ENCODE measurements at places on chromosomes 11 and 22.

DNA sequence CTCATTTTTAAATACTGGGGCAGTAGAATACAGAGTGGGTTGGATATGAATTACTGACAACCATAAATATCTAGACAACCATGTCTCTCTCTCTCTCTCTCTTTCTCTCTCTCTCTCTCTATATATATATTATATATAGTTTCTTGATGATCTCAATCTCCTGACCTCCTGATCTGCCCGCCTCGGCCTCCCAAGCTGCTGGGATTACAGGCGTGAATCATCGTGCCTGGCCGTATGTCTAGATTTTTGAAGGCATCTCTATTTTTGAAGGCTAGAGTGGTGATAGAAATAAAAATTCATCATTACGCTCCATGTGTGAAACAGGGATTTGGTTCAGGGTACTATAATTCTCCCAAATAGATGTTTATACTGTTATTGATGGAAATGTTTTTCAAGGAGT lies 84.1 kb downstream of the DDX10 start:
- DNase-seq = no peak

DNA sequence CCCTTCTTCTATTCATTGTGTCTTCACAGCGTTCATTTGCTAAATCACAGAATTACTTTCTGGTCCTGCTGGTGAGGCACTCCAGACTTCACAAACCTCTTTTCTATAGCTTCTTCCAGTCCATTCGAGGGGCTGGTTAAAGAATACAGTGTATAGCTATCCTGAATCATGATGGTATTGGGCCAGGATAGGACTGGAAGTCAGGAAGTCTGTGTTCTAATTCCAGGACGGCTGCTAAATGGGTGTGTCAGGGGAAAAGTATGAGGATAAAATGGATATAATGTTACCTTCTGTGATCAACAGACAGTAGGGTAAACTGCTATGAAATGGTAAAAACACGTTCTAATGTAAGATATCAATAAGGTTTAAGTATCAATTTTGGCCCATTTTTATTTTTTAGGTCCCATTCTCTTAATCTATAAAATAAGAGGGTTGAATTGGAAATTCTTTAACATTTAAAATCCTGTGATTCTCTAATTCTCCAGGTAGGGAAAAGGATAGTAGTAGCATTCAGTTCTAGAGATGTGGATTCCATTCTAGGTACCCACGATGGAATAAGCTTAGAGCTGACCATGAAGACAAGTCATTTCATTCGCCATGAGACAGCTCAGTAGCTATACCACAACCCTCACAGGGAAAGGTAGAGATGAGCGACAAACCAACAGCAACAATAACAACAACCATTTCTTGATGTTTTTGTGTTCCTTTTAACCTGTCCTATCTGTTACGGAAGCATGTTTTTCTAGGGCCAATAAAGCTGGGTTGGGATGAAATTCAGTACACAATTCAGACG lies 96.1 kb downstream of the SLC1A2 start:
- DNase-seq = no peak

DNA sequence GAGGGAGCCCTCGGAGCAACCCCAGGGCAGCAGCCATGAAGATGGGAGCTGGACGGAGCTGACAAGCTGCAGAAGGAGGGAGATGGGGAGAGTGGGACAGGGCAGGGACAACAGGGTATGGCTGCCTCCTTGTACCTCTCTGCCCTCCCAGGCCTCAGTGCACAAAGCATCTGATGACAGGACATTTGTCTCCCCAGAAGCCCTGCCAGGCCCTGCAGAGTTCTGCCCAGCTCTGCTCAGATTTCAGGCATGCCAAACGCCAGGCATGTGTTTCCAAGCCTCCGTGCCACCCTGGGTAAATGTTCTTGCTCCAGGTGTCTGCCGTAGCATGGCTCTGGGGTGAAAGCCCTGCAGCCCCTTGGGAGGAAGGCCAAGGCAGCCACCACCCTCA lies 1.1 kb upstream of the IFITM10 start:
- peak; percentile 45 for DNase-seq

GRCh38 chr22:23716811-23717801 lies 26.3 kb downstream of the RGL4 start:
- DNase-seq = peak; percentile 93

- no peak for DNase-seq
Measured at GRCh38 chr11:43967661-43968060, 25.2 kb downstream of the C11orf96 start.

GRCh38 chr11:72774499-72774898 lies 19.3 kb downstream of the STARD10 start:
- DNase-seq = no peak

- DNase-seq = no peak
Measured at GRCh38 chr22:23386822-23387580, 193.1 kb downstream of the IGLL1 start.

- peak; percentile 7 for DNase-seq
Measured at GRCh38 chr11:81237139-81237538, 1496.5 kb downstream of the FAM181B start.

GRCh38 chr11:42543844-42544419 lies 767.9 kb upstream of the API5 start:
- no peak for DNase-seq

DNA sequence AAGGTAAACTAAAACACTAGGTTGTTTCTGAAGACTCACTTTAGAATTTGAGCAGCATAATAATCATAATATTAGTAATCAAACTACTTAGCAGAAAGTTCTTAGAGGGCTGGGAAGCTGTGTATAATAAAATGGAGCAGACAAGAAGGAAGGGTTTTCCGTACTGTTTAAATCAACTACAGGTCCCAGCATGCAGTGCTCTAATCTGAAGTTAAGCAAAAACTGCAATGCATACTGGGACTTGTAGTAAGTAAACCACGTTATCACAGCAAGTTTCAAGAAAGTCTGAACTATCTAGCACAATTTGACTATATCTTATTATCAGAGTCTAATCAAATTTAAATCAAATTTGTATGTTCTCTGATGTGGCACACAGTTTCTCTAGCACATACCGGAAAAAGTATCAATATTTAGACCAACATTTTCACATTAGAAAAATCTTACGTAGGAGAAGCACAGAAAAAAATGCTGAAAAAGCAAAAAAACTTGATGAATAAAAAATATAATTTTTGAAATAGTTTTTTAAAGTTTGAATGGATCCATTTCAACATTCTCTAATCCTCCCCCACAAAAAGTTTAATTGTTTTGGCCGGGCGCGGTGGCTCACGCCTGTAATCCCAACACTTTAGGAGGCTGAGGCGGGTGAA lies 8.2 kb downstream of the PHF21A start:
- DNase-seq = peak; percentile 53

GRCh38 chr11:105208019-105208418 lies 68.5 kb upstream of the CARD18 start:
- DNase-seq = no peak

- no peak for DNase-seq
Measured at GRCh38 chr11:1953489-1954266, 6.5 kb downstream of the MRPL23 start.

GRCh38 chr11:11125618-11126017 lies 227.4 kb downstream of the CSNK2A3 start:
- DNase-seq = no peak

- no peak for DNase-seq
Measured at GRCh38 chr11:126186708-126187529, 24.5 kb downstream of the RPUSD4 start.

- DNase-seq = no peak
Measured at GRCh38 chr11:71311176-71311925, 59.0 kb upstream of the SHANK2 start.

DNA sequence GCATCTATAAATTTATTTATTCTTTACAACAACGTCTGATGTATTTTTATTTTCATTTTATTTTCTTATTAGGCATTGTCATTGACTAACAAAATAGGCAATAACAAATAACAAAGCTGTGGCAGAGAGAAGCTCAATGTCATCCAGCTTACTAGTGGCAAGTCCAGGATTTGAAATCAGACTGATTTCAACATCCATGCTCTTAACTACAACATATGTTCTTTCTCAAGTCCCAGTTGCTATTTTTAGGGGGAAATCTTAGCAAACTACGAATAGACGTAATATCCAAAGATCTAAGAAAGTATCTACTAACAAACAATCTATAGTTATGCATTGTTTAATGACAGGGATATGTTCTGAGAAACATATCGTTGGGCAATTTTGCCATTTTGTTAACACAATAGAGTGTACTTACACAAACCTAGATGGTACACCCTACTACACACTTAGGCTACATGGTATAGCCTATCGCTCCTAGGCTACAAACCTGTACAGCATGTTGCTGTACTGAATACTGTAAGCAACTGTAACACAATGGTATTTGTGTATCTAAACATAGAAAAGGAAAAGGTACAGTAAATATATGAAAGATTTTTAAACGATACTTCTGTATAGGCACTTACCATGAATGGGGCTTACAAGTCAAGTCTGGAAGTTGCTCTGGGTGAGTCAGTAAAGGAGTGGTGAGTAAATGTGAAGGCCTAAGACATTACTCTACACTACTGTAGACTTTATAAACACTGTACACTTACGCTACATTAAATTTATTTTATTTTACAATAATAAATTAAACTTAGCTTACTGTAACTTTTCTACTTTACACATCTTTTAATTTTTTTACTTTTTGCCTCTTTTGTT lies 151.3 kb downstream of the DLG2 start:
- DNase-seq = no peak

DNA sequence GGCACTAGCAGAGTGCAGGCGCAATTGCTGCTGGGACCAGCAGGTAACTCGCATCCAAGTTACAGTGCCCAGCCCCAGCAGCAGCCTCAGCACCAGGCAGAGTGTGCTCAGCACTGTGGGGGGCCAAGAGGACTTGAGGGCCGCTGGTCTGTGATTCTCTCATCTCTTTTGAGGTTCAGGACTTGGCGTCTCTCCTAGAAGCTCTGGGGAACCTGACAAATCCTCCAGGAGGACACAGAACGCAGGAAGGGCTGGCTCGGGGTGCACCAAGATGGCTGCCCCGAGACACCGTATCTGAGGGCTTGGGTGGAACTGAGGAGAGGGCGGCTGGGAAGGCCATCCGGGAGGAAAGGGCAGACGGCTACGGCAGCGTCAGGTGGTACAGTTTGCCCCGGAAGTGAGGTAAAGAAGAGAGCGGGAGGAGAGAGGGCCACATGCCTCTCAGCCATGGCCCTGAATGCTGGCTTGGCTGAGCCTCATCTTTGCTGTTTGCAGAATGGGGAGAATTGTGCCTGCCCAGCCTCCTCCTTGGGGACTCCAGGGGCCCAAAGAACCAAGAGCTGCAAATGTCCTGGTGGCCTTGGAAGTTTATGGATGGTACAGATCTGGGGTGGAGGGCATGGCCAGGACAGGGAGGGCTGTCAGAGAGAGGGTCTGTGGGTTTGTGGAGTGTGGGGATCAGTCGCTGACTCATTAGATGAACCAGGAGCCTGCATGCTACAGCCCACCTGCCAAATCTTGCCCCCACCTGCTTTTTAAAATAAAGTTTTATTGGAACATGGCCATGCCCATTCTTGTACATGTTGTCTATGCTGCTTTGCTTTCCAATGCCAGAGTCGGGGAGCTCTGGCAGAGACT lies 78.0 kb downstream of the MYEOV start:
- DNase-seq = no peak

DNA sequence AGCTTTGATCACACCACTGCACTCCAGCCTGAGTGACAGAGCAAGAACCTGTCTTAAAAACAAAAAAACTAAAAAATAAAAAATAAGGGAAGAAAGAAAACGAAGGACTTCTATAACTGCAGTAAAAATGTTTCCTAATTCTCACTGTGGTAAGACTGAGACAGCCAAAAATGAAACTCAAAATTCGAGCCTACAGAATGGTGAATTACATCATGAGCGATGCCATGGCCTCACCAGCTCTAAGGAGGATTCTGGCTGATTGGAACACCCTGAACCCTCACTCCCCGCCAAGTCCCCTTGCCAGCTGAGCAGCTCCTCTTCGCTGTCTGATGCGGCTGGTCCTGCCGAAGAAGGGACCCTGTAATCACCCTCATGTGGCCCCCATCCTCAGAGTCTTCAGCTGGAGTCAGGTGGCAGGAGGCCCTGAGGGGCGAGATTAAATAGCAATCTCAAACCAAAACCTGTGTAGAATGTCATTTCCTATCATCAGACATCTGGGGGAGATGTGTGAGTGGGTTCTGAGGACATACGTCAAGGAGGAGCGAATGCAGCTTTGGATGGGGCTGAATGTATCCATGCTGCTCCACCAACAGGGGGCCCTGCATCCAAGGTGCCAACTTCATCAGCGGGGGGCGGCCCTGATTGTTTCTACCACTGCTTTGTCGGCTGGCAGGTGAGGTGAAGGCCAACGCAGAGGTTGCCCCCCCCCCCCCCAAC lies 29.2 kb downstream of the PDGFB start:
- DNase-seq = peak; percentile 58

- no peak for DNase-seq
Measured at GRCh38 chr11:73750228-73750627, 10.6 kb downstream of the RAB6A start.

GRCh38 chr11:120561286-120561685 lies 49.7 kb downstream of the GRIK4 start:
- DNase-seq = no peak

- DNase-seq = no peak
Measured at GRCh38 chr22:31491218-31491962, 1.7 kb upstream of the EIF4ENIF1 start.

DNA sequence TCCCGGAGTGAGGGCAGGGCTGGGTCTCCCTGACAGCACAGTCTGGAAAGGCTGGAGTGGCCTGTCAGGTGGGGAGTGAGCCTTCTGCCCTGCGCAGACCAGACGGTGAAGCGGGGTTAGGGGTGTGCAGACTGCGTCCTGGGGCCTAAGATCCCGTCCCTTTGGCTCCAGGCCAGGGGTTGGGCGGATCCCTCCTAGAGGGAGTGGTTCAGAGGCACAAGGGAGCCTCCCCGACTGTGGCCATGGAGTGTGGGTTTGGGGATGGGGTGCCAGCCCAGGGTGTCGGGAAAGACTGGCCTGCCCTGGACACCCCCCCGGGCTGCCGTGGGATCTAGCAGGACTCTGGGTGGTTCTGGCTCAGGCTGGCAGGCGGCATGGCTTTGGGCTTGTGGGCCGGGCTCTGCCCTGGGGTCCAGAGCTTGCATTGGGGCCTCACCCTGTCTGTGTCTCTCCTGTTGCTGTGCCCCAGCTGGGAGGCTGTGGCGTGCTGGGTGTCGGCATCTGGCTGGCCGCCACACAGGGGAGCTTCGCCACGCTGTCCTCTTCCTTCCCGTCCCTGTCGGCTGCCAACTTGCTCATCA lies 19.5 kb downstream of the TSPAN4 start:
- no peak for DNase-seq

DNA sequence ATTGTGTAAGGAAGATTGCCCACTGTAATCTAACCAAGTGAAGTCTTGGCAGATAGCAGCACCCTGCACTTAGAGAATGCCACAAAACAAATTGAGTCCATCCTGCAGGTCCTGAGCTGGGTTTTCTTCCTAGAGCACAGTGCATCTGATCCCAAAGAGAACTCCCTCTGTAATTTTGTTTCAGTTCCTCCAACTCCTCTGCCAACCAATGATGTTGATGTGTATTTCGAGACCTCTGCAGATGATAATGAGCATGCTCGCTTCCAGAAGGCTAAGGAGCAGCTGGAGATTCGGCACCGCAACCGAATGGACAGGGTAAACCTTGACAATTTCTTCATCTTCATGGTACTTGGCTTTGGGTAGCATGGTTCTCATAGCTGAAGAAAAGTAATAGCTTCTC lies 33.1 kb upstream of the ST14 start:
- DNase-seq = no peak

Measured in GM13977 (cell line).